ENCODE measurements at places on chromosomes 6 and 20. TPM values are rescaled to one million over a fixed set of nuclear protein-coding genes. Genes with fewer than 3 reads are reported as not detected.

DNA sequence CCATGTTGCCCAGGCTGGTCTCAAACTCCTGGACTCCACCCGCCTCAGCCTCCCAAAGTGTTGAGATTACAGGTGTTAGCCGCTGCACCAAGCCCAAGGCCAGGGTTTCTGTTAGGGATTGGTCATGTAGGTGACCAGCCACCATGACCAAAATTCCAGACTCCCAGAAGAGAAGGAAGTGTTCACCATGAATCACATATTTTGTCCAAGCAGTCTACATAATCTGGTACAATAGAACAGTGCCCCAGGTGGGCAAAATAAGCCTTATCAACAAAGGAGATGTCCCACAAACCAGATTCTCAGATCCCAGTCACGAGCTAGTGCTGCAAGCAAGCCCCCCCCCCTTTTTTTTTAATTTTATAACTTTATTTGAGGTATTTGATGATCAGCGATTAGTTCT is 20.0 kb downstream of the ZNF341 start:
- no peaks in the 10 kb centered on the region for H3K36me3 ChIP-seq
- no peak overlapping the region for H3K4me3 ChIP-seq
- H3K4me1 ChIP-seq = no peaks in the 10 kb centered on the region
- no peaks in the 10 kb centered on the region for H3K27me3 ChIP-seq

DNA sequence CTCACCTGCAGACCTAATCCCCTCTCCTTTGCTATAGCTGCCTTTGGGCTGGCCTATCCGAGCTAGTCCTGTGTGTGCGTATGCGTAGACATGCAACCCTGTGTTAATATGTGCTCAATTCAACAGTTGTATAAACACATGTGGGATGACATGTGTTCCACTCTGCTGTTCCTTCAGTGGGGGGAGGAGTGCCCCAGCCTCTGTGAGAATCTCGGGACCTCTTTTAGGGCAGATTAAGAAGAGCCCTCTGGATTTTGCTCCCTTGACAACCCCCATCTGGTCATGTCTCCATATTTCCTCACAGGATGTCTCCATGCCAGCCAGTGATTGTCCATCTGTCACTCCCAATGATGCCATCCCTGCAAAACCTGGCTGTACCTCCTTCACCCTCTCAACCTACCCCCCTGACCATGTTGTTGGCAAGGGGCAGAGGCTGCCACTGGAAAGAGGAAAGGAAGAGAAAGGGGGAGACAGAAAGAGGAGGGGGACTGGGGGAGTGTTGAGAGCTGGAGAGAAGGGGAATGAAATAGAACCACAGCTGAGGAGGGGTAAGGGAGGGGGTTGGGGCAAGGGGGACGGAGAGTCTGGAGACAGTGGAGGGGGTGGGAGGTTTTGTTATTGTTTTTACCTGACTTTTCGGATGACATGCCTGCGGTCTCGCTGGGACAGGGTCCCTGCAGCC is 417 bp downstream of the PRRT1 start:
- no peaks in the 10 kb centered on the region for H3K27me3 ChIP-seq
- no peak overlapping the region for H3K27ac ChIP-seq
- no peaks in the 10 kb centered on the region for H3K4me1 ChIP-seq
- no peak for DNase-seq
- no peaks in the 10 kb centered on the region for H3K36me3 ChIP-seq
- no peak overlapping the region for H3K4me3 ChIP-seq

- peaks cover 29% of the 10 kb centered on the region for H3K4me1 ChIP-seq
- peak; percentile 68 for DNase-seq
- no peaks in the 10 kb centered on the region for H3K36me3 ChIP-seq
- no peak overlapping the region for H3K4me3 ChIP-seq
- peak overlapping the region; percentile 59 for H3K27ac ChIP-seq
- H3K27me3 ChIP-seq = no peaks in the 10 kb centered on the region
Observed at GRCh38 chr6:148851683-148852556, 105.1 kb downstream of the UST start.

The FILIP1 gene
- total RNA-seq = 2.0 TPM
